Activated naive CD8-positive, alpha-beta T cell treated with anti-CD3 and anti-CD28 coated beads for 36 hours (primary cell): ENCODE measurements at places on chromosomes 13 and 19. TPM values are rescaled to one million over a fixed set of nuclear protein-coding genes. Genes with fewer than 3 reads are reported as not detected.

DNA sequence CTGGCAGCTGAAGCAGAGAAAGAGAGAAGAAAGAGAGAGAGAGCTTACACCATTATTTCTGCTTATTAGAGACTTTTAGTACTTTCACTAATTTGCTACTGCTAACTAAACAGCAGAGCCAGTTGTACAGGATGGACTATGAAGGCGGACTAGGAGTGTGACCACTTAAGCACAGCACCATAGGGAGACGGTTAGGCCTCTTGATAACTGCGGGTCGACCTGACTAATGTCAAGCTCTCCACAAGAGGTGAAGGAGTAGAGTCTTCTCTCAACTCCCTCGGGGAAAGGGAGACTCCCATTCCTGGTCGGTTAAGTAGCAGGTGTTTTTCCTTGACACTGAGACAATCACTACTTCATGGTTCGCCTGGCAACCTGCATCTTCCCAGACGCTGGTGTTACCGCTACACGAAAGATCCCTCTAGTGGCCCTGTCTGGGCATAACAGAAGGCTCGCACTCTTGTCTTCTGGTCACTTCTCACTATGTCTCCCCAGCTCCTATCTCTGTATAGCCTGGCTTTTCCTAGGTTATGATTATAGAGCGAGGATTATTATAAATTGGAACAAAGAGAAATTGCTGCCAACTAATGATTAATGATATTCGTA is 5.3 kb upstream of the PSG7 start:
- no peak for DNase-seq

- DNase-seq, result no peak
These were observed 484.8 kb upstream of the TSHZ3 start for GRCh38 chr19:31834070-31834469.

GRCh38 chr19:8897106-8897505 is 64.9 kb downstream of the MBD3L1 start:
- DNase-seq, result no peak

DNA sequence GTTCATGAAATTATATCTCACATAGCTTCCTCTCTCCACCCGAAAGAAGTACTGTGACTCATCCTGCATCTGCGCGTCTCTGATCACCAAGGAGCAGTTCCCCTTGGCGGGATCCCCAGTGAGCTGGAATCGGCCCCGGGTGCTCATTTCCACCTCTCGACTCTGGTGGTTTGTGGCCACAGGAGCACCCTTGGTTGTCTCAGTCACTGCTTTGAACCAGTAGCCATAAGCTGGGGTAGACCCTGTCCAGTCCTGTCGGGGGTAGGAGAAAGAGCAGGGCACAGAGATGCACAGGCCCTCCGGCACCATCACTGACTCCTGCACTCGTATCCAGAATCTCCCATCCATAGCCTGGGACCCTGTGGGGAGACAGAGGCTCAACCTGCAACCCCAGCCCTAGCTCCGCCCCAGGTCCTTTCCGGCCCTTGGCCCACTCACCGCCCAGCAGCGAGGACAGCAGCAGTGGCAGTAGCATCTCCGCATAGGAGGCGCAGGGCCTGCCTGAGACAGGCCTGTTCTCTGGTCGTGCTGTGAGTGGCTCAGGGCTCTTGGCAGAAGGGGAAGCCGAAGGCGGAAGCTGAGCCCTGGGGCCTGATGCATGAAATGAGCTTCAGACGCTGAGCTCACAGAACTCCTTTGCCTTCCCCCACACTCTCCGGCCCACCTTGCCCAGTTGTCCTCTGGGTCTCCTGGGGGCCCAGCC is at the start of gene SIGLEC10:
Gene SIGLEC10, minus strand, starts transcription at position 536 of the 703 bp plus-strand sequence. Its CDS starts 61 bp downstream, at position 475.
- DNase-seq, result peak; percentile 33

GRCh38 chr13:52961256-52961910 is 67.2 kb upstream of the OLFM4 start:
- no peak for DNase-seq

DNA sequence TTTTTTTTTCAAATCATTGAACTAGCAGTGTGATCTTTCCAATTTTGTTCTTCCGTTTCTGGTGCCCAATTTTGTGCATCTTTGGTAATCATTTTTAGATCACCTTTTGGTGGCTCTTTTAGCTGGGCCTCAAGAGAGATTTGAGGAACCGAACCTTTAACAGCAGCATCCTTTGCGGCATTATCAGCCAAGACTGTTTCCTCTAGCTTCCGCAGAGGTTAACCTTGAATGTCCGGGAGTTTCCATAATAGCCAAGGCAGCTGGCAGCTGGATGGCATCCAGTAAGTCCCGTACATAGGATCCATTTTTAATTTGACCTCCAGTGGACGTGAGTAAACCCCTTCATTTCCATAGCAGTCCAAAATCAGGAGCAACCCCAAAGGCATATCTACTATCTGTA is 9.6 kb downstream of the IRGC start:
- no peak for DNase-seq

FUT1 gene
- 0.12 TPM for total RNA-seq

GRCh38 chr13:99347911-99348451 is 40.8 kb upstream of the GPR183 start:
- DNase-seq, result no peak

CYSLTR2 gene
- 2.8 TPM for total RNA-seq

- no peak for DNase-seq
These were observed 256.4 kb downstream of the DLEU7 start for GRCh38 chr13:50587115-50587514.

GRCh38 chr19:35773020-35773806 is 2.2 kb upstream of the ARHGAP33 start:
- DNase-seq, result no peak

OR7C1 gene
- total RNA-seq, result not detected

GRCh38 chr19:39710333-39710890 is 6.1 kb downstream of the LGALS14 start:
- DNase-seq, result no peak

ZNF486 gene
- 15.4 TPM for total RNA-seq

- DNase-seq, result no peak
These were observed 127.5 kb downstream of the KLF12 start for GRCh38 chr13:74006666-74007065.

DNA sequence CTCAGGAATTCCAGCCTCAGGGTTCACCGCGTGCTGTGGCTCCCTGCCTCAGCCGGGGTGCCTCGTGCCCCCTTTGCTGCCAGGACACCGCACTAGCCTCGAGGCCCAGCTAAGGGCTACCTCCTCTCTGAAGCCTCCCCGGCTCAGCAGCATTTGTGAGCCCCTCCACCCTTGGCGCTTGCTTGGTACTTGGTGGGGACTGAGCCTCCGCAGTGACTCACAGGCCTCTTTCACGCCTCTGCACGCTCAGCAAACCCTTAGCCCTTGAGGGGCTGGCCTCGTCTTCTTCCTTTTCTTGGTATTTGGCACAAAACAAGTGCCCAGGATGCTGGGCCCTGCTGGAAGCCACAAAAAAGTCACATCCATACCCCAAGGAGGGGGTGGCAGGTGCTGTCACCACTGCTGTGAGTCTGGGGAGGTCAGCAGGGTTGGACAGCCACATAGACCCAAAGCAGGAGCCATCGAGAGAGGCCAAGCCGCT is 85.4 kb upstream of the TM9SF2 start:
- DNase-seq, result peak; percentile 74

GRCh38 chr19:517721-518597 is 10.7 kb downstream of the TPGS1 start:
- DNase-seq, result no peak

- DNase-seq, result no peak
These were observed 7.0 kb downstream of the CAB39L start for GRCh38 chr13:49436890-49437289.

- DNase-seq, result no peak
These were observed 161.6 kb downstream of the RNF17 start for GRCh38 chr13:24925318-24926231.

NLRP5 gene
- not detected for total RNA-seq

KIR2DL1 gene
- total RNA-seq, result not detected

DNA sequence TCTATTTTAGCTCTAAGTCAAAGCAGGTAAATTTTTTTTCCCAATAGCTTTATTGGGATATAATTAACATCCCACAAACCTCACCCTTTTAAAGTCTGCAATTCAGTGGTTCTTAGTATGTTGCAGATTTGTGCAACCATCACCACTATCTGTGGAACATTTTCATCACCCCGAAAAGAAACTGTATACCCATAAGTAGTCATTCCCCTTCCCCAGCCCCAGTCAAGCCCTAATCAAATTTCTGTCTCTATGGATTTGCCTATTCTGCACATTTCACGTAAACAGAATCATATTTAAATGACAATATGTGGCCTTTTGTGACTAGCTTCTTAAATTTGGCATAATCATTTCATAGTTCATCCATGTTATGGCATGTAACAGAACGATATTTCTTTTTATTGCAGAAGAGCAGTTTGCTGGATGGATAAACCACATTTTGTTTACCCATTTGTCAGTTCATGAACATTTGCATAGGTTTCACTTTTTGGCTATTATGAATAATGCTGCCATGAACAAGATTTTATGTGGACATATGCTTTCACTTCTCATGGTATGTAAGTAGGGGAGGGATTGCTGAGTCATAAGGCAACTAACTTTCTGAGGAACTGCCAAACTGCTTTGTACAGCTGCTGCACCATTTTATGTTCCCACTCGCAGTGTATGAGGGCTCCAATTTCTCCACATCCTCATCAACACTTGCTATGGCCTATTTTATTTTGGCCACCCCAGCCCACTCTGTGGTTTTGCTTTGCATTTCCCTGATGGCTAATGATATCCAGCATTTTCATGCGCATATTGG is 10.9 kb downstream of the SLC46A3 start:
- no peak for DNase-seq

DNA sequence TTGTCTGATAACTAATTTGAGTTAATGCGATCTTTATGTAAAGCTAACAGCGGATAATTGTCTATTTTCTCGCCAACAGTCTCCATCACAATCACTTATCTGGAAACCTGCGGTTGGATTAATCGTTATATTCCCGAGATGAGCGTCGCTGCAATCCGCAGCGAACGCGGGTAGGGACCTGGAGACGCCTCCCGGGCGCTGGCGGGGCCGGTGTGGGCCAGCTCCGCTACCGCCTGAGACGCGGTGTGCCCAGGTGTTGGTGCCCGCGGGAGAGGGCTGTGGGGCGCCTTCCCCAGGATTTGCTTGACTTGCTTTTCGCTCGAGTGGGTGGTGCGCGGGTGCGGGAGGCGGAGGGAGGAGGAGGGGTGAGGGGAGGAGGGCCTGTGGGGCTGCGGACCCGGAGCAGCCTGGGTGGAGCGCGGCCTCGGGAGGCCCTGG is 38.3 kb downstream of the SOX1 start:
- no peak for DNase-seq

BCAM gene
- not detected for total RNA-seq

DNA sequence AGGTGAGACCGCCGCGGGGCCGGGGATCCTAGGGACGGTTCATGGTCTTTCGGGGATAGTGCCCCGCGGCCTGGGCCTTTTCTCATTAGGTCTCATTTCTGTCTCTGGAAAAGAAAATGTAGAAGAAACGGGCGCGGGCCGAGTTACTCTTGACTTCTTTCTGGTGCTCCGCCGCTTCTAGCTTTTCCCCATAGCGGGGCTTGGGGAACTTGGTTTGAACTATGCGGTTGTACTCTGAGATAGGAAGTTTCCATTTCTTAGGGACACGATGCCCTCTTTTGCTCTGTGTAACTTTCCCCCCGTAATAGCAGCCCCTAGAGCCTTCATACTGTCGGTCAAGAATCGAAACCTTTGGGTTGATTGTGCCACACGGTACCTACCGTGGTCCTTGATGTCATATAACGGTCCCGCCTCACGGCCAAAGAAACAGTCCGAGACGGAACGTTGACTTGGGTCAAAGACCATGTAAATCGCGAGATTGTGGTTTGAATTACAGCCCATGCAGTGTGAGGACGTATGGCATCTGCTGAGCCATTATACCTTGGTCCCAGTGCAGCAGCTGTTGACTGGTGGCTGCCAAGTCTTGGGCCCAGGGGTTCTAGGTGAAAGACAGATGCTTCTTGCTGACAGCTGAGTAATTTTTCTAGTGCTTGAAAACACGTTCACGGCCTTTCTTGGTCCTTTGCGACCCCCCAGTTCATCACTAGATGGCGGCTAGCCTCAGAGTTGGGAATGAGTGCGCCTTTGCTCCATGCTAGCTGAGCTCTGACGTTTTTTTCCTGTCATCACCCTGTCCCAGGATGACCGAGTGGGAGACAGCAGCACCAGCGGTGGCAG is 487 bp downstream of the RPS5 start:
- DNase-seq, result no peak

DNA sequence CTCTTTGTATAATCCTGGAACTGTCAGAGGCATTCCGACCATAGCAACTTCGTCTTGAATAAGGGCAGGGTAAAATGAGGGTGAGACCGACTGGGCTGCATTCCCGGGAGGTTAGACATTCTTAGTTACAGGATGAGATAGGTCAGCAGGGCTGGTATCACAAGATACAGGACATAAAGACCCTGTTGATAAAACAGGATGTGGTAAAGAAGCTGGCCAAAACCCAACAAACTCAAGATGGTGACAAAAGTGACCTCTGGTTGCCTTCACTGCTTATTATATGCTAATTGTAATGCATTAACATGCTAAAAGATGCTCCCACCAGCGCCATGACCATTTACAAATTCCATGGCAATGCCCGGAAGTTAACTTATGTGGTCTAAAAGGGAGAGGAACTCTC is 27.7 kb upstream of the MBNL2 start:
- DNase-seq, result no peak

GRCh38 chr13:41461527-41462139 is 4.3 kb downstream of the RGCC start:
- DNase-seq, result no peak

- DNase-seq, result no peak
These were observed 901.7 kb downstream of the DIAPH3 start for GRCh38 chr13:59261928-59262488.

- no peak for DNase-seq
These were observed 31.9 kb upstream of the ATP11A start for GRCh38 chr13:112657850-112658445.

KCTD12 gene
- total RNA-seq, result 19.4 TPM

DNA sequence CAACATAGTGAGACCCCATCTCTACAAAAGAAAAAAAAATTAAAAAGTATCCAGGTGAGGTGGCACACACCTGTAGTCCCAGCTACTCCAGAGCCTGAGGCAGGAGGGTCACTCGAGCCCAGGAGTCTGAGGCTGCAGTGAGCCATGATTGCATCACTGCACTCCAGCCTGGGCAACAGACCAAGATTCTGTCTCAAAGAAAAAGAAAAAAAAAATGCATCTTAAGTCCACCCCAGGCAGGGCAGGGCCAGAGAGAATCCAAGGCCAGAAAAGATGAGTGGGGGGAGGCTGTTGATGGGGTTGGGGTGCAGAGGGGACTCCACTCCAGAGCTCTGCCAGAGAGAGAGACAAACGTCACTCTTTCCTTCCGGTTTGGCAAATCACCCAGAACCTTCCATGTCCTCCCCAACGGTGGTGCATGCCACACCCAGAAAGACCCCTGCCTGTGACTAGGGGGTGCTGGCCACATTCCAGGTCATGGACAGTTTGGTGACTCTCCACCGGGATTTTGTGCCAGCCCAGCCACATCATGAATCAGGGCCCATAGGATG is 431 bp downstream of the FUT3 start:
- no peak for DNase-seq

GRCh38 chr13:103758222-103758621 is 692.0 kb upstream of the SLC10A2 start:
- DNase-seq, result no peak
